ENCODE measurements at places on chromosomes 3 and 15.
A peak's percentile ranks its signal among the peaks of the same experiment; 100 is the strongest.

DNA sequence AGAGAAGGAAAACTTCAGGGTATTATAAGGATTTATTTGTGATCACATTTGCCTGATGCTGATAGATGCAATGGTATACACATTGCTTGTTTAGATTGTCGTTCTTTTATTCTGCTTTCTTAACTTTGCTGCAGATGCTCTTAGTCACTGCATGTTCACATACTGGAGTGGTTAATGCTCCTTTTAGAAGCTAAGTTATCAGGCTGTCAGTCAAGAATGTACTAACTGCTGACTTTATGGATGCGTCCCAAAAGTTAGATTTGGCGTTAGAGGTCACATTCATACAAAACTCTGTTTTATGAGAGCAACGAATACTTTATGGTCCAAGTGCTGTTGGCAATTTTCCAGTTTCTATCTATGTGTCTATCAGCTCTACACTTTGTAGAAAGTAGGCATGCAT, 160.7 kb downstream of the BBX start:
- DNase-seq: no peak

DNA sequence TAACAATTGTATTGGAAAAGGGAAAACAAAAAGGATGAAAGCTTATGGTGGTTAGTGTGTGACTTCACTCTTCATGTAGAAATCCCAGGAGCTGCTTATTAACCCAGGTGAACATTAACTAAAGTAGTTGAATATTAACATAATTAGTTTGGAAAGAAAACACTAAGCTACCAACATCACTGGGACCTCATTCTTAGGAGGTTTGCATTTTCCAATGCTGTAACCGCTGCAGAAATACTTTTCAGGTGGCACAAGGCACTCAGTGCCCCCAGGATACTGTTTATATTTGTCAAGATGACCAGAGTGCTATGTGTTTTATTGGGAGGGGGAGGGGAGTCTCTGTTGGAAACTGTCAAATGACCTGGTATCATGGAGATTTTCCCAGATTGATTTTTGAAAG, 25.9 kb upstream of the VILL start:
- DNase-seq: no peak

- DNase-seq: no peak
These were observed 1.7 kb downstream of the ATG7 start for GRCh38 chr3:11273891-11274291.

GRCh38 chr3:129727707-129728106, 121.2 kb upstream of the PLXND1 start:
- no peak for DNase-seq

DNA sequence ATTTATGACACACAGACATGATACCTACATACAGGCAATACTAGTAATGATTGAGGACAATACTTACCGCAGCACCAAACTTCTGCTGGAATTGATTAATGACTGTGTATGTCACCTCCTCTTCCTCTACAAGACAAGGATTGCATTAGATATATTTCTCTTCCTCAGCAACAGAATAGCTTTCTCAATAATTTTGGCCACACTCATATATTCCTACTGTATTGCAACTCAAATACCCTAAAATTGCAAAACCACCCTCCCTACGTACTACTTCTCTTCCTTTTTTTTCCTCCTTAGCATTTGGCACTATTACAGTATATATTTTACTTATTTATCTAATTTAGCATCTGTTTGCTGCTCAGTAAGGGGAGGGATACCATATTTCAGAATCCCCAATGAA, 14.8 kb downstream of the EXD1 start:
- no peak for DNase-seq

DNA sequence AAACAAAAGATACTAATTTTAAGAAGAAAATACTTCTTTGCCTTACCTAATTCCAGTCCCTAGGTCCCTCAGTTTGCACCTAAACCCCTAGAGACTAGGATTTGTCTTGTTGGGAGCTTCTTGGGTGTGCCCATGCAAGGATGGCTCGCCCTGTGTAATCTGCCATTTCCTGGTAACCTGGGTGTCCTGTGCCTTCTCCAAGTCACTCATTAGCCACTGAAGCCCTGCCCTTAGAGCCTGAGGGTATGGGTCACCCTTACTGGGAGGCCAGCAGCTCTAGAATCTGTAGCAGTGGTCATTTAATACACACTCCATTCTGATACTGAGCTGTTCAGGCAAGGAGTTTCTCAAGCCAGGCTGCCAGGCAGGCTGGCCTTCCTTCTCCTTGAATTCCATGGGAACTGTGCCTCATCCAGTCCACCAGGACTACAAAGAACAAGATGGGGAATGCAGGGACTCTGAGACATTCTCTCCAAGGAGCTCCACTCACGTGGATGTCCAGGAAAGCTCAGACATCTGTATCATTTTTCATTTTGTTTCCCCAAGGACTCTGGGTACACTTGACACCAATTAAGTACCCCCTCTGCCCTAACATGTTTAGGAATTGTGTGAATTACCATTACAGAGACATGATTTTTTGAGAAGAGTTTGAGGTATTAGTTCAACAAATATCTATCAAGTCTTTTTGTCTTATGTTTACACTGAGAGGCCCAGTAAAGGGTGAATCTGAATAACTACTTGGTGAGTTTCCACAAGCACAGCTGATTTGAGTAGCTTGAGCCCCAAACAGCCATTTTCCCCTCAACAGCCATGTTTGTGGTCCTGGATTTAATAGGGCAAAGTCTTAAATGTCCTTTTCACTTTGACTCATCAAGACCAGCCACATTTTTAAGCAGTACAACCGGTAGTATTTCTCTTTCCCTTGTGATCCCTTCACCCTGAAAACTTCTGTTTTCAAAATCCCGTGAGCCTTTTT, 52.6 kb downstream of the ARNT2 start:
- DNase-seq: no peak

DNA sequence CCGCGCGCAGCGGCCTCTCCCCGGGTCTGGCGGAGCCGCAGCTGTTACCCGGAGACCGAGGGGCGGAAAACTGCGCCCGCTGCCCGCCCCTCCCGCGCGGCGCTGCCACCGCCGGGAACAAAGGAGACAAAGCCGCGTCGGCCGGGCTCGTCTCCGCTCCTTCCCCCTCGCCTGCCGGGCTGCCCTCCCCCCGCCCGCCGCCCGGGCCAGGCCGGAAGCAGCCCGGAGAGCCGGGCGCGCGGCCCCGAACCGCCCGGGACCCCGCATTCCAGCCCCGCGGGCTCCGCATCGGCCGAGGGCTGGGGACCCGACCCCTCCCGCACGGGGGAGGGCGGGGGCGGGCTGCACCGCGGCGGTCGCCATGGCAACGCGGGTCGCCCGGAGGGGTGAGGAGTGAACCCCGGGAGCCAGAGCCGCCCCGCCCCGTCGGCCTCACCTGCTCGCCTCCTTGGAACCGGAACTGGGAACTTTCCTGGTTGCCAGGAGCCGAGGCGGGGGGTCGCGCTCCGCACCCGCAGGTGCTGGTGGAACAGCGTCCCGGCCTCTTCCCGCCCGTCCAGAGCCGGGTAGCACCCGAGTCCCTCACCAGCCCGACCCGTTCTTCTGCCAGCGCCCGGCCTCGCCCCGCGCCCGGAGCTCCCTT, 448 bp downstream of the PLXNB1 start:
- peak; percentile 85 for DNase-seq

- no peak for DNase-seq
These were observed 38.8 kb downstream of the PYGO1 start for GRCh38 chr15:55549305-55549704.

- peak; percentile 56 for DNase-seq
These were observed 213.2 kb upstream of the RGMA start for GRCh38 chr15:93302080-93302765.

GRCh38 chr3:143726727-143727126, 121.5 kb downstream of the SLC9A9 start:
- DNase-seq: no peak

DNA sequence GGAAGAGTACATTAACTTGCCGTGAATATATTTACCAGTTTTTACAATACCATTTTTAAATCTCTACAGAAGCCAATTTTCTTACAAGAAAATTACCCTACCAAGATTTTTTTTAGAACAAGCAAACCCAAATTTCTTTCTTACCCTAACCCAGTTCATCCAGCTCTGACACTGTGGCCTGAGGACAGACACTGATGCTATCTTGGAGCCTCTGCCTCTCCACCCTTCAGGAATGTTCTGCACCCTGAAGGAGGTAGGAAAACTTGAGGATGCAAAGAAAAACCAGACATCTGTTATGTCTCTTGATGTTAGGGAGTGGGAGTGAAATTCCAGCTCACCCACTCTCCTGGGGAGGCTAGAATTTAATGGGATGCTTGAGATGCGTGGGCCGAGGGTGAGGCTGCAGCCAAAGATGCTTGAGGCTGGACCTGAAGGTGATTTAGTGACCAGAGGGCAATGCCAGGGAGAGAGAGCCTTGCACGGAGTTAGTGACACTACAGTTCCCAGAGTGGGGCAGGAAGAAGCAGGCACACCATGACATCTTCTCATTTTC, 69.9 kb downstream of the LIPC start:
- no peak for DNase-seq

DNA sequence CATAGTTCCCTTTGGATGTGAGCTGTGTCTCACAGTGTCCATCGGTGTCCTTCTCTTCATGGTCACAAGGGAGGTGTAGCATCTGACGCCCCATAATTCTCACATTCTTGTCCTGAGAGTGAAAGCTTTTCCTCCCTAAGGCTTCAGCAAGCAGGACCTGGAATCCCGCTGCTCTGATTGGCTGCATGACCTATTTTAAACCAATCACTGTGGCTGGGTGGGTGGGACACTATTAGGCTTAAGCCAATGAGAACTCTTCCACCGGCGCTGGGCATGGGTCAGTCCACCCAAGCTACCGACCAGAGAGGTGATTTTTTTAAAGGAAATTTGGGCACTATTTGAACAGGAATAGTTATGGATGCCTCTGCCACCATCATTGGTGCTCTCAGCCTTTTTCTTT, 385.9 kb downstream of the MFSD1 start:
- DNase-seq: no peak

GRCh38 chr15:63826528-63826927, 7.2 kb downstream of the HERC1 start:
- no peak for DNase-seq

- peak; percentile 72 for DNase-seq
These were observed 283.1 kb upstream of the ATP10A start for GRCh38 chr15:26146202-26146601.

GRCh38 chr3:107916171-107916570, 174.7 kb downstream of the CD47 start:
- no peak for DNase-seq

DNA sequence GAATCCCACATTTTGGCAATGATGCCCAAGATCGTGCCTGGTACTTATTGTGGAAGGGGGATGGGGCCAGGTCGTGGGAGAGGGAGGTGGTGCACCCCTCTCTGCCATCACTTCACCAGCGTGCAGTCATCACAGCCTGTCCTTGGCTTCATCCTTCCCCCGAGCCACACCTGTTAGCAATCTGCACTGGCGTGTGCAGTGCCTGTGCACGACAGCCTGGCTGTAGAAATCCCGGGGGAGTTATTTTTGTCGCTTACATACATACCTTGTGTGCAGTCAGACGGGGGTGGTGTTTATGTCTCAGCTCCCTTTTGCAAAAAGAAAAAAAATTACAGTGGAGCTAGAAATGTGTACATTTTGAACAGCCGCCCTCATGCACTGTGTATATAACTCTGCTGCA, 216.0 kb downstream of the TLE3 start:
- DNase-seq: peak; percentile 31

DNA sequence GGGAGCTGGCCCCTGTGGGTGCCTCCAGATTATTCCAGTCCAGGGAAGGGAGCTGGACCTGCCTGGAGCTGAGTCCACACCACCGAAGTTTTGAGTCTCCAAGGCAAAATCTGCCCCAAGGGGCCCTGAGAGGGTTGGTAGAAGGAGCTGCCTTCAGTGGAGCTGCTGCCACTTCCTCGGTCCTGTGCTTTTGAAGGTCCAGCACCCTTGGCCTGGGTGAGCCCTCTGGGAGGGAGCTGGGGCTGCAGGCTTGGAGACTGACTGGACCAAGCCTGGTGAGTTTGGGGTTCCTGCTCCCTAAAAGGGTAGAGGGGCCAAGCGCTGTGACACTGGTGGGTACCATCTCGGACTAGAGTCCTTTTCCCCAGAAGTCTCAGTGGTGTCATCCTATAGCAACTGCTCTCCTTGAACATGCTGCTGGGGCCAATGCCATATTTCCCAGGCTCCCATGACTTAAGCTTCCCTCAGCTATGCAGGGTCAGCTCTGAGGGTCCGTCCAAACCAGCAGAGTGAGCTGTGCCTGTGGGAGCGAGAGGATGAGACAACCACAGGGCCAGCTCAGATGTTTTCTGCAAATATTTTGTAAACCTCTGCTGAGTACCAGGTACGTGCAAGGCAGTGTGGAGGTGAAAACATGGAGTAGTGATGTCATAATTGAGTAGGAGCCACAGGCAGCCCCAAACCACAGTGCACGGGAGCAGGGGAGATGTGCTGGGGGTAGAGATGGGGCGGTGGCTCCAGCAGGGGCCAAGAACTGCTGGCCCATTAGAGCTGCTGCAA, 96.0 kb downstream of the ABHD5 start:
- DNase-seq: no peak

GRCh38 chr3:170128977-170129431, 52.5 kb downstream of the PHC3 start:
- DNase-seq: no peak

GRCh38 chr3:161069511-161070251, 35.5 kb downstream of the B3GALNT1 start:
- DNase-seq: no peak

- no peak for DNase-seq
These were observed 34.2 kb upstream of the SIAH2 start for GRCh38 chr3:150797155-150797554.

DNA sequence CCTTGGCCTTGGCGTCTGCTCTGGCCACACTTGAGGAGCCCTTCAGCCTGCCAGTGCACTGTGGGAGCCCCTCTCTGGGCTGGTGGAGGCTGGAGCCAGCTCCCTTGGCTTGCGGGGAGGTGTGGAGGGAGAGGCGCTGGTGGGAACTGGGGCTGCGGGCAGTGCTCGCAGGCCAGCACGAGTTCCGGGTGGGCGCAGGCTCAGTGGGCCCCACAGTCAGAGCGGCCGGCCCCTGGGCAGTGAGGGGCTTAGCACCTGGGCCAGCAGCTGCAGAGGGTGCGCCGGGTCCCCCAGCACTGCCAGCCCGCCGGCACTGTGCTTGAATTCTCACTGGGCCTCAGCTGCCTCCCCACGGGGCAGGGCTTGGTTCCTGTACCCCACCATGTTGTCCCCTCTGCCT, 68.7 kb upstream of the KCNAB1 start:
- no peak for DNase-seq

DNA sequence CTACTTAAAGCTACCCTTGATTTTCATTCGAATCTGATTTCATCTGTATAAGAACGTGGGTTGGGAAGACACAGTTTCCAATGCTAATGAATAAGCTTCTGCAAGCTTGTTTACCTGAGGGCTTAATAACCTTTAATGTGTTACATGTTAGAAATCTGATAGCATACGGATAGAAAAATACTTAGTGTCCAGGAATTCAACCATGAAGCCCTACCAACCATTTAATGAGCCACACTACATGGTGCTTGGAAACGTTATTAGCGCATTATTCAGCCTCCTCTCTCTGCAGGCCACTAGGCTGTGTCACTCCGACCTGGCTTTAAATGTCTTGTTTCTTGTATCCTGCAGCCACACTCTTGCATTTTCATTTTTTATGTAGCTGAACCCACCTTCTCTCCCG, 1.6 kb downstream of the FAM81A start:
- DNase-seq: no peak

GRCh38 chr15:38899300-38899699, 334.7 kb upstream of the RASGRP1 start:
- no peak for DNase-seq

GRCh38 chr15:35141743-35142471, 56.8 kb upstream of the NANOGP8 start:
- DNase-seq: no peak

- DNase-seq: no peak
These were observed 69.1 kb downstream of the PROS1 start for GRCh38 chr3:93904568-93904967.

- no peak for DNase-seq
These were observed 195.7 kb upstream of the SETMAR start for GRCh38 chr3:4107430-4107829.
